Hindlimb muscle (tissue), 1 donor: ENCODE measurements at places on chromosomes 3 and 15.

DNA sequence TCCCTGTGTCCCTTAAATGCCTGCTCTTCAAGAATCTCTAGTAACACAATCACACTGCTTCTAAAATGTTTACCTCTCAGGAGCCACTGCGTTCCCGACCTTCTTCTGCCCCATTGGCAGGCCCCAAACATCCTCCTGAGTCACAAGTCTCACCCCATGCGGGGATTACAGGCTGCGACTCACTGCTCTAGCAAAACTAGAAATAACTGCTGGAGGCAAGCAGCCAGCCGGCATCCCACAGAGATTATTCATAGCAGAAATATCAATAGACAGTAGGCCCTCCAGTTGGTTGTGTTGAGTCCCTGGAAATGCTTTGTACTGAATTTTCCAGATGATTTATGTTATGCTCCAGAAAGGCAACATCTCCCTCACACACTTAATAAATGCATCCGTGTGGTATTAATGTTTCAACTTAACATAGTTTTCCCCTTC lies 64.8 kb downstream of the RFTN1 start:
- peak; percentile 34 for DNase-seq

GRCh38 chr3:62577153-62577552 lies 203.8 kb upstream of the FEZF2 start:
- no peak for DNase-seq

GRCh38 chr3:118244761-118245160 lies 789.9 kb downstream of the IGSF11 start:
- DNase-seq = no peak

- DNase-seq = no peak
These were observed 162.7 kb downstream of the KLHL25 start for GRCh38 chr15:85632014-85632413.

DNA sequence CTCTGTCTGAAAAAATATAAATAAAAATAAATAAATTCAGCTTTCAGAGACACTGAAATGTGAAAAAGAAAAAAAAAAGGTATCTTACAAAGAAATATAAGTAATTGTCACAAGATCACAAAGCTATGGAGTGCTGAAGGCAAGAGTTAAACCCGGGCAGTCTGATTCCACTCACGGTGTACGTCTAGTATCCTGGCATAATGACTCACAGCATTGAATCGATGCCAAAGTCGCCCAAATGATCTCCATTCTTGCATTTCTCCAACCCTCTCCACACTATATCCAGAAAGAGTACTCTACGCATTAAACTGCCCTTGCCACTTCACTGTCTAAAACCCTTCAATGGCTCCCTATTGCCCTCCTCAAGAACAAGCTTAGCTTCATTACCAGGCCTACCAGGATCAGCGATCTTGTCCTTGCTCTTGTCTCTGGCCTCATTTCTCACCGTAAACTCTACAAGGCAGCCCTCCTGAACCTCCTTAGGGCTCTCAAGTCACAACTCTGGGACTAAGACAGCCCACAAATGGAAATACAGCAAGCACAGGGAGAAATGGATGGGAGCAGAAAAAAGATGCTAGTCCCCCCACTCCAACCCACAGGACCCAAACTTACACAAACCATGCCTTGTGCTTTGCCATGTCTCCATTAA lies 7.7 kb downstream of the SUCLG2 start:
- no peak for DNase-seq
